ENCODE measurements at places on chromosomes 16 and 17.

- DNase-seq = no peak
Measured at GRCh38 chr16:17367923-17368322, 102.8 kb downstream of the XYLT1 start.

DNA sequence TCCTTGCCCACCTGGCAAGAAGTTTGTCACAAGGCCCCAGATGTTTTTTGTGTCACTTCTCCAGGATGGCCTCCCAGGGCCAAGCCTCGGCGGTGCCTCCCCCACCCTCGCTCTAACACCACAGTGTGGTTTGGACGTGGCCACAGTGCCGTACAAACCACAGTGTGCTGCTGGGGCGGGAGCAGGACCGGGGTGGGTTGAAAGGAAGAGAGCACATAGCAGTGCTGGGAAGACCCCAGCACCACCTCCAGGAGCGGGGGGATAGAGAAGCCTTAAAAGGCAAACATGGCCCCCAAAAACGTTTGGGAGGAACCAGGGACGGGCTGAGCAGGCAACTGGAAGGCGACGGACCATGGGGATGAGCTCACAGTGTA lies 5.0 kb upstream of the BCL6B start:
- no peak for DNase-seq

DNA sequence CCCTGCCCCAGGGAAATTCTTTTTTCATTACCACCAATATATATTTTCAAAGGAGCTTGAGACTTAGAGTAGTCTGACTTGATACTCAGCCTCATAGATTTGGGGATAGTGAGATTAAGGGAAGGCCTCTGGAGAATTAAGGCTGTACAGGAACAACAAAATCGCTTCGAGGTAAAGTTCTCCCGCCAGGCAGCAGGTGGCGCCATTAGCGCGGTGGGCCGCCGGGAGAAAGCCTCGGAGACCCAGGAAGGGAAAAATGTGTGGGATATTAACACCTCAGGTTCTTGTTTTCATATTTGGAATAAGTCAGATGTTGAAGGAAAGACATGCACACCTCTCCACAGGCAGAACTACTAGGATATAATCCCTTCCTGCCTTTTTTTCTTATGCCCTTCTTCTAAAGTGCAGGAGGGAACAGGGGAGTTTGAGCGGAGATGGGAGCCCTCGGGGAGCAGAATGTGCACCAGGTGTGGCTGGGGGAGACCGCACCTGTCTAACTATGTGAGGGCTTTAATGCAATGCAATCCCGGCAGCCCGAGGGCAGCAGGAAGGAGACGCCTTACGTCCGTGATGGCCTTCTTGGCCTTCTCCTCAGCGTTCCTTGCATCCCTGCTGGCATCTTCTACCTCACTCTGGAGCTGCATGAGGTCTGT lies 25.9 kb downstream of the MYH3 start:
- DNase-seq = peak; percentile 55

GRCh38 chr16:87575027-87575804 lies 27.1 kb upstream of the JPH3 start:
- DNase-seq = no peak

GRCh38 chr17:76278952-76279741 lies 14.0 kb downstream of the UBALD2 start:
- DNase-seq = peak; percentile 93

- no peak for DNase-seq
Measured at GRCh38 chr16:53745086-53745485, 41.1 kb downstream of the FTO start.

GRCh38 chr17:75764417-75764710 lies 628 bp downstream of the GALK1 start:
- DNase-seq = no peak

DNA sequence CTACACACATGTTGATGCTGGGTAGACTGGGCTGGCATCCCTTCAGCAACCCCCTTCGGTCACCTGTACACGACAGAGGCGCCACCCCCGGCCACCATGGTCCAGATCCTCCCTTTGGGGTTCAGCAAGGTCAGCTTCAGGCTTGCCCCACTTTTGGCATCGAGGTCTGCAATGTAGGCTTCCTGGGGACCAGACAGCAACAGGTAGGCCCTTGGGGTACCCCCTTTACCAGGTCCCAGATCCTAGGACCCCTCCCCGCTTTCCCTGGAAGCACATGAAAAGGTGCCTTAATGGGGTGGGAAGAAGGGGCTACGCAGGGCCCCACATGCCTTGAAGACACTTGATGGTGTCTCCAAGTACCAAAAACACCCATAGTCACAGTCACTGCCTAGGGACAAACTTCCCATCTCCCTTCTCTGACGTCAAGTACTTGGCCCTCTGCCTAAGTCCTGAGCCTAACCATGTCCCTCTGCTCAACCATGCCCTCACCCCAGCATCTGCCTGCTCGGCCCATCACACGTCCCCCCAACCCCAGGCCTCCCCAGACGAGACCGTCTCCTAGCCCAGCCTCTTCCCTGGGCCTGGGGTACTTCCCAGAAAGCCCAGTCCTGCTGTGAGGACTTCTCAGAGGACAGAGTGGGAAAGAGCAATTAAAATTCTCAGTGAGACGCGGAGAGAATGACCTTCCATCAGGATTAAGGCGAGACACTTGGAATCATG lies 12.1 kb downstream of the ACLY start:
- DNase-seq = no peak

DNA sequence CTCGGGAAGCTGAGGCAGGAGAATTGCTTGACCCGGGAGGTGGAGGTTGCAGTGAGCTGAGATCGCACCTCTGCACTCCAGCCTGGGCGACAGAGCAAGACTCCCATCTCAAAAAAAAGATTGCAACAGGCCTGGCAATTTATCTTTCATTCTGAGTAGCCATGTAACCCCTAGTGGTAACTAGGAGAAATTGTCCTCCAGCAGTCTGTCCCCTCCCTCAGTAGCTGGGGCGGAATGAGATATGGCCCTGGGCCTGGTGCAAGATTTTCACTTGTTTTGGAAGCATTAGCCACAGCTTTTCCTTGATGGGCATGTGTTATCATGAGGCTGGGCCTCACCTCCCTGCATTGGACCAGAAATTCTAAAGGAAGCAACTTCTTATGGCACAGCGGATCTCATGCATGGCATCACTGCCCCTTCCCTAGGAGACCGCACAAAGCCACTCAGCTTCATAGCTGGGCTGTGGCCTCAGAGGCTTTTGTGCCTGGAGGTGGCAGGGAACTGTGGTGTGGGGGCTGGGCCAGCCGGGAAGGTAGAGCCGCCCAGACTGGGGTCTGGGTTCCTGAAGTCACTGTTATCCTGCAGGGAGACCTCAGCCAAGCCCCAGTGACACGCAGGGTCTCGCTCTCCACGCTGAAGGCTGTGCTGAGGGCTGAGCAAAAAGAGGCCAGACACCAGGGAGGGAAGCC lies 13.4 kb downstream of the NATD1 start:
- peak; percentile 67 for DNase-seq
